ENCODE measurements at places on chromosomes 12 and 14.

GRCh38 chr14:58199726-58200479 is at the start of gene ACTR10:
Gene ACTR10 (plus strand): TSS chr14:58200149. CDS start chr14:58200218, 69 bp downstream.
- DNase-seq: peak; percentile 87

- no peak for DNase-seq
Measured at GRCh38 chr12:13209436-13210235, 13.1 kb downstream of the EMP1 start.

DNA sequence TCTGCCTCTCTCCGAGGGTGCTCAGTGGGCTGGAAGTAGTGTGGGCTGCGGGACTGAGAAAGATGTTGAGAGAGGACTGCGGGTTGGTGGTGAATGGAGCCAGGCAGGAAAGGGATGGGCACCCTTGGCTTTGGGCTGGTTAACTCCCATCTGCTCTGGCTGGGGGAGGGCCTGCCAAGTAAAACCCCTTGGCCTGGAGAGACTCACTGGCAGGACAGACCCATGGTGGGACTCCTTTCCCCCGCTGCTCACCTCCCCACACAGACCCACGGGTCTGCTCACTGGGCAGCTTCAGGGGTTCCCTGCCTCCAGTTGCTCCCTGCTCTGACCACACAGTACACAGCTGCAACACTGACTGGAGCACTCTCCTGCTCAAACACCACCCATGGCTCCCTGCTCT is 54.1 kb downstream of the KRT80 start:
- DNase-seq: no peak

- DNase-seq: no peak
Measured at GRCh38 chr12:64545081-64545382, 65.3 kb upstream of the RASSF3 start.

DNA sequence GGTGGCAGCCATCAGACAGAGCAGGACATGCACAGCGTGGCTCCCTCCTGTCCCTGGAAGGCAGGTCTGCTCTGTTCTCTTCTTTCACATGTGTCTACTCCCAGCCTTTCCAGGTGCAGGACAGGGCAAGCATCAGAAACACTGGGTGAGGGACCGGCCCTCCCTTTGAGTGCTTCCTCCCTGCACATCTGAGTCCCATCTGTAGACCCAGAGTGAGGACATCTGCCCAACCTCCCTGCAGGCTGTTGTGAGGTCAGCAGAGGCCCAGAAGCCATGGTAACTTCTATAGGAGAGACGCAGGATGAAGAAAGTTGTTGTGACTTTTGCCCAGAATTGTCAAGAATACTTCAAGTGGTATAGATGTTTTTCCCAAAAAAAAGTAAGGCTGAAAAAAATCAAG is 282.7 kb downstream of the CACNA1C start:
- DNase-seq: no peak

Measured in CD4-positive, alpha-beta T cell treated with Interleukin-12 subunit alpha and Interleukin-12 subunit beta, for 1 hour (primary cell).